ENCODE measurements at places on chromosomes 12 and 14.

GRCh38 chr12:40198601-40199000 lies 26.2 kb upstream of the LRRK2 start:
- no peaks in the 10 kb centered on the region for H3K4me1 ChIP-seq
- no peak overlapping the region for H3K27ac ChIP-seq
- H3K4me3 ChIP-seq = no peak overlapping the region
- H3K36me3 ChIP-seq = no peaks in the 10 kb centered on the region
- no peak for DNase-seq

DNA sequence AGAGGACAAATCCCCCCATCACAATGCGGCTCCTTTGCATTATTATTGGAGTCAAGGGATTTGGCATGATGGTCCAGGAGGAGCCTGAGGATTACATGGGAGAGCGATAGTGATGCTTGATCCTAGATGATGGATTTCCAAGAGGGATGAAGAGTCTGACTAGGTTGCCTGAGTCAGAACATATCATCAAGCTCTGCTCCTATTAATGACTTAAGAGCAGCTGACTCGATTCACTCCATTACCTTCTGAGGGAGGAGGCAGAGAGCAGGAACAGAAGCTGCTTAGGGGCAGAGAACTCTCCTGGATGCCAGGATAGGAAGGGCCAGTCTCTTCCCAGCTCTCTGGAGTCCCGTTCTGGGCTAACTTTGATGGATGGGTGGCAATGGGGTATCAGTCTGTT lies 54.0 kb upstream of the CISTR start:
- H3K4me3 ChIP-seq = no peak overlapping the region
- H3K36me3 ChIP-seq = no peaks in the 10 kb centered on the region
- DNase-seq = no peak
- H3K27ac ChIP-seq = no peak overlapping the region
- H3K27me3 ChIP-seq = no peaks in the 10 kb centered on the region

DNA sequence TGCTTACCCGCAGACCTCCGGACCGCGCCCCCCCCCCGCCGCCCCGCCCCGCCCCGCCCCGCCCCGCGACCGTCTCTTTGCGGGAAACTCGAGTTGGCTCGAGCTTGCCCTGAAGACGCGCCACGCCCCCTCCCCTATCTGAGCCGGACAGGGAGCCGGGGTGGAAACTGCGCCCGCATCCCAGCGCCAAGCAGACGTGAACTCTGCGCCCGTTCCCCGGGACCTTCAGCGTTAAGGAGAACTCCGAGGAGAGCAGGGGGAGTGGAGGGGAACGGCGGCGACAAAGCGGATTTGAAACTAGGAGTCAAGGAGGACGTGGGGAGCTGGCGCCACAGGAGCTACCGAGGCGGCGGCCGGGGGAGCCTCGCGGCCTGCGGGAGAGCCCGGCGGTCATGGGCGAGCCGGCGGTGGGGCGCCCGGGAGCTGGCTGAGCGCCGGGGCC lies at the start of gene KCNK13:
TSS of gene KCNK13 (plus strand) at position 310 of the 442 bp plus-strand sequence. CDS start 212 bp downstream, outside the sequence.
- no peaks in the 10 kb centered on the region for H3K36me3 ChIP-seq
- peaks cover 77% of the 10 kb centered on the region for H3K27me3 ChIP-seq
- H3K4me1 ChIP-seq = peaks cover 6% of the 10 kb centered on the region

GRCh38 chr12:30533558-30534265 lies 162.0 kb downstream of the IPO8 start:
- peaks cover 3% of the 10 kb centered on the region for H3K27me3 ChIP-seq
- no peak overlapping the region for H3K4me3 ChIP-seq
- no peak for DNase-seq
- no peaks in the 10 kb centered on the region for H3K4me1 ChIP-seq

- no peak overlapping the region for H3K4me3 ChIP-seq
- DNase-seq = no peak
- peaks cover 11% of the 10 kb centered on the region for H3K27me3 ChIP-seq
- no peaks in the 10 kb centered on the region for H3K36me3 ChIP-seq
Measured at GRCh38 chr12:105955976-105956375, 182.8 kb downstream of the NUAK1 start.
